ENCODE measurements at places on chromosomes 5 and 9. TPM values are rescaled to one million over a fixed set of nuclear protein-coding genes. Genes with fewer than 3 reads are reported as not detected.

CRHBP gene
- 0.20 TPM for total RNA-seq

ACSL6 gene
- total RNA-seq, result 3.7 TPM

FOXI1 gene
- 0.10 TPM for total RNA-seq

TMEM232 gene
- 3.7 TPM for total RNA-seq

SCAMP1 gene
- 51.6 TPM for total RNA-seq

LYRM7 gene
- total RNA-seq, result 11.6 TPM

NRG2 gene
- 0.99 TPM for total RNA-seq

All from skin of body (tissue), 3 donors.